ENCODE measurements at places on chromosomes 13 and 19.

GRCh38 chr19:2371656-2372055, 11.6 kb downstream of the TMPRSS9 start:
- DNase-seq, result no peak

- no peak for DNase-seq
These were observed 996 bp downstream of the ERVV-2 start for GRCh38 chr19:53045536-53045935.

- no peak for DNase-seq
These were observed 769.9 kb upstream of the SLITRK6 start for GRCh38 chr13:86569119-86569518.

DNA sequence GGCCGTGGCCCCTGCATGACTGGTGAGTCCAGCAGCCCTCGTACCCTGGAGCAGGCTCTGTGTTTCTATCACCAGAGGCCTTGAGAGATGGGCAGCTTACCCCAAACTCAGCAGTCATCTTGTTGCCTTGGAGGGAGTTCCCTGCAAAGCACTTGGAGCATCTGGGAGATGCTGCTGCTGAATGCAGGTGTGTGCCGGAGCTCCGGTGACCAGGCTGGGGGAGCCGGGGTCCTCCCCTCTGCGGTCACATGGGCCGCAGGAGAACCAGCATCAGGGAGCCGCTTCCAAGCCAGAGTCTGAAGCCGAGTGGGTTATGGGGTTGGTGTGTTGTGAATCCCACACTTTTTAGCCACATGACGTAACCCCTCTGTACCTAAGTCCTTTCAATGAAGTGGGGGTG, 82.8 kb downstream of the TEX29 start:
- no peak for DNase-seq

- DNase-seq, result no peak
These were observed 2.2 kb upstream of the PLAUR start for GRCh38 chr19:43672061-43672679.

DNA sequence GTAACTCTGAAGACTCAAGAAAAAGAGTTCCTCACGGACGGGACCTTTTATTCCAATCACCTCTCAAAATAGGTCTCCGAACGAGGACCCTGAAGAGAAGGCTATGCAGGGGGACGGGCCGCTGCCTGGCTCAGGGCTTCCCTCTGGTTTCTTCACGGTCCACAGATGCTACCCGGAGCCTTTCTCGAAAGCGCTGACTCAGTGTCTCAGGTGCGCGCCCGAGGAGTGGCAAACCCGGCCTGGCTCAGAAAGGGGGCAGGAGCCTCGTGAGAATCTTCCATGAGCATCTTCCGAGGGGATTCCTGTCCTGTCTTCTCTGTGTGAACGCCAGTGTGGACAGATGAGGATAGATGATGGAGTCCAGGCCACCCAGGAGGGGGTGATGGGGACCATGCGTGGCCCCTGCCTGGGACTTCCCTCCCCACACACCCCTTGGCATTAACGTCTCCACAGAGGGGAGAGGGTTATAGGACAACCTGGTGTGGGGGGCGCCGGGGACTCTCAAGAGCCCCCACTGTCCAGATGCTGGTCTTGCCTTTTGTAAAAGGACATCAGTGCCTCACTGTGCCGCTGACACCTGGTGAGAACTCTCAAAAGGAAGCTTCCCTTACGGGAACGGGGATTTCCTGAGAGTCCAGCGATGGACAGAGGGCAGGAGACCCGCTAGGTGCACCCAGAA, 16.5 kb downstream of the LSM4 start:
- no peak for DNase-seq

DNA sequence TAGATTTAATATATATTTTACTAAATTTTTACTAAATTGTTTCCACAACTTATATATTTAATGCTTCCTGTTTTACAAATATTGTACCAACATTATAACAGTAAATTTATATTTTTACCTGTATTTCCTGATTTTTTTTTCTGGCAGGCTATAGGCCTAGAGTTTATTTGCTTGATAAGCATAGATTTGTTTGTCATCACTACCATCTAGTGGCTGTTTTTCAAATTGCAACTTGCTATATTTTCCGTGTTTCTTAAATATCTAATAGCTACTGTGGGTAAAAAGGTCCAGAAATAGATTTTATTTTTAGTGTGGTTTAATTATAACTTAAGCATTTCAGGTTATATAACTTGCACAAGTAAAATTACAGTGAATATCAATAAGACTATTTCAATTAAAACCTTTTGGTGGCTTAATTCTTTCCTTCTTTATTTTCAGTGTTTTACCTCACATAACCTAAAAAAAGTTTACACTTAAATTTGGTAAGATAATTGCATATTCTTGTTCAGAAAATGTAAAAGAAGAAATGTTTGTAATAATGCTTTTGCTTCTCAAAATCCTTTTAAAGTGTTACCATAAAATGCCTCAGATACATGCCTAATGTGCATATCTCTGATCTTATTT, 60.6 kb downstream of the NDFIP2 start:
- peak; percentile 39 for DNase-seq

DNA sequence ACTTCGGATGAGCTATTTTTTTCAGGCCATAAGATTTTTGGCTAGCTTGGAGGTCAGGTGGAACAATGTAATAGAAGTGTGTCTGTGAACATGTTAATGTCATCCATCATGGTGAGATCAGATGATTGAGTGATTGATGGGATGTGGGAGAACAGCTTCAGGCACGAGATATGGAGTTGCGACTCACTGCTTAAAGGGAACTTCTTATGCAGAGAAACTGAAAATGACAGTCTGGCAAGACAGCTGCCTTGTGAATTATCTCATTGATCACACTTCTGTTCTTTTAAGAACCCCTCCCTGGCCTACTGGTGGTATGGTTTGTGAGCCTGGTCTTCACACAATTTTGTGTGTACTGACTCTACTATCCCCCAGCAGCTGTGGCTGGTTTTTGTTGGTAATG, 96.0 kb downstream of the OLFM4 start:
- no peak for DNase-seq

- DNase-seq, result no peak
These were observed 1165.3 kb downstream of the EFNB2 start for GRCh38 chr13:105370011-105370650.

DNA sequence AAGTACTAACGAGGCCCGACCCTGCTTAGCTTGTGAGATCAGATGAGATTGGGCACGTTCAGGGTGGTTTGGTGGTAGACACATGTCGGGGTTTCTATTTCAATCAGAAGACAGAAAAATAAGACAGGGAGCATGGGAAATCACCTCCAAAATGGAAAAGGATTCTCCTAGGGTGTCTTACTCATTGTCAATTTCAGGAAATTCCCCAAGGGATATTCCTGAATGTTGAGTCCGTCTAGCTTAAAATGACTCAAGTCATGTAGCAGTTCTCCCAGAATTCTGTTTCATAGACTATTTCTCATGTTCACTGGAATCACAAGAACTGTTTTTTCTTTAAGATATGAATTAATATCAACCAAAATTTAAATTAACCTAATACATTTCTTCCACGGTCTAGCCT, 380.1 kb downstream of the EFNB2 start:
- DNase-seq, result no peak

DNA sequence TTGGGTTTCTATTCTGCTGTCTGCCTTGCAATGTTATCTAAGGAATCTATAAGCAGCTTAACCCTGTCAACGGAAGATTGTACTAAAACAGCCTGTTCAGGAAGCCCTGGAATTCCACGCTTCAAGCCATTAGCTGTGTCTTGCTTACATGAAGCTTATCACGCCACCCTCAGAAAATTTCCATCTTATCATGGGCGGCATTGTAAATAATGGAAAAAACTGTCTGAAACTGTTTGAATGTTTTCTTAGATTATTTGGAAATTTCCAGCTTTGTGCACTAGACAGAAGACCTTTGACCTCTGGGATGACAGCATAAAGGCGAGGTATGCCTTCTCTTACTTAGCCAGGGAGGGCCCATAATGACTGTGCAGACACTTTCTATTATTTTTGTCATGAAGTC, 319.7 kb downstream of the KCNRG start:
- no peak for DNase-seq

DNA sequence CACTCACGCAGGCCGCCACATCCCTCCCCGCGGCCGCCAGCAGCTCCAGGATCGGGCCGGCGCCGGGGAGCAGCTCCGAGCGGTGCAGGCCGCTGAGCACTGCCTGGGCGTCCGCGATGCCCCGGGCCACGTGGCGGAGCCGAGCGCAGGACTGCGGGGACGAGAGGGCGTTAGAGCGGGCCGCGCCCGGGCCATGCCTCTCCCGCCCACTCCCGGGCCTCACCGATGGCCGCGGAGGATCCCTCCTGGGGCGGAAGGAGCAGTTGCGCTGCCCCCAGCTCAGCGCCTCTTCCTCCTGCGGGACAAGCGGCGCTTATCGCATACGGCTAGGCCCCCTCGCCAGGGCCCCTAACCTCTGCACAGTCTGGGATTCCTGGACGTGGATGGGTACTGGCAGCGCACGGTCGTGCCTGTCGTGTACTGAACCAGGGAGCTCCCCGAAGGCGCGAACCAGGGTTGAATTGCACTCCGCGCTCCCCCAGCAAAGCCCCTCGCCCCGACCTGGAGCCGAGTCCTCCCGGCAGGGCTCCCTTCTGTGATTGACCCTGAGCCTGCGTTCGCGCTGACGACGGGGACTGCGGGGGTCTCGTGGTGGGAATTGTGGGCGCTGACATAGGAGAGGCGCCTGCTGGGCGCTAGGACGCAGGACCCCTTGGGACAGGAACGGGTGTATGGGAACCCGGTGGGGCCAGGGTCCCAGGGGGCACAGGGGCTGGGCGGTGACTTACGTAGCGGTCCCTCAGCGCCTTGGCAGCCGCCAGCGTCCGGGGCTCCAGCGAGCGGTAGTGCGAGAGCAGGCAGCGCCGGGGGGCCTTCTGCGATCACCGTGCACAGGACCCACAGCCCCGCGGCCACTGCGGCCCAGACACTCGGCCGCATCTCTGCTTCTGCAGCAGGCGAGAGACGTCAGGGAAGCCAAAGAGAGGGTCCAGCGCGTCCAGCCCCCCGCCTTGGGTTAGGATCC, 673 bp downstream of the IFNL4 start:
- DNase-seq, result no peak

DNA sequence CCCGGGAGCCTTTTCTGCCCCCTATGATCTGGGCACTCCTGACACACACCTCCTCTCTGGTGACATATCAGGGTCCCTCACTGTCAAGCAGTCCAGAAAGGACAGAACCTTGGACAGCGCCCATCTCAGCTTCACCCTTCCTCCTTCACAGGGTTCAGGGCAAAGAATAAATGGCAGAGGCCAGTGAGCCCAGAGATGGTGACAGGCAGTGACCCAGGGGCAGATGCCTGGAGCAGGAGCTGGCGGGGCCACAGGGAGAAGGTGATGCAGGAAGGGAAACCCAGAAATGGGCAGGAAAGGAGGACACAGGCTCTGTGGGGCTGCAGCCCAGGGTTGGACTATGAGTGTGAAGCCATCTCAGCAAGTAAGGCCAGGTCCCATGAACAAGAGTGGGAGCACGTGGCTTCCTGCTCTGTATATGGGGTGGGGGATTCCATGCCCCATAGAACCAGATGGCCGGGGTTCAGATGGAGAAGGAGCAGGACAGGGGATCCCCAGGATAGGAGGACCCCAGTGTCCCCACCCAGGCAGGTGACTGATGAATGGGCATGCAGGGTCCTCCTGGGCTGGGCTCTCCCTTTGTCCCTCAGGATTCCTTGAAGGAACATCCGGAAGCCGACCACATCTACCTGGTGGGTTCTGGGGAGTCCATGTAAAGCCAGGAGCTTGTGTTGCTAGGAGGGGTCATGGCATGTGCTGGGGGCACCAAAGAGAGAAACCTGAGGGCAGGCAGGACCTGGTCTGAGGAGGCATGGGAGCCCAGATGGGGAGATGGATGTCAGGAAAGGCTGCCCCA, 8.5 kb upstream of the CEACAM7 start:
- DNase-seq, result no peak

GRCh38 chr19:18008814-18009213, 844 bp downstream of the ARRDC2 start:
- DNase-seq, result no peak

- DNase-seq, result no peak
These were observed 3.5 kb upstream of the LILRB4 start for GRCh38 chr19:54659300-54659699.

GRCh38 chr19:4077007-4077374, 10.3 kb upstream of the ZBTB7A start:
- DNase-seq, result no peak

DNA sequence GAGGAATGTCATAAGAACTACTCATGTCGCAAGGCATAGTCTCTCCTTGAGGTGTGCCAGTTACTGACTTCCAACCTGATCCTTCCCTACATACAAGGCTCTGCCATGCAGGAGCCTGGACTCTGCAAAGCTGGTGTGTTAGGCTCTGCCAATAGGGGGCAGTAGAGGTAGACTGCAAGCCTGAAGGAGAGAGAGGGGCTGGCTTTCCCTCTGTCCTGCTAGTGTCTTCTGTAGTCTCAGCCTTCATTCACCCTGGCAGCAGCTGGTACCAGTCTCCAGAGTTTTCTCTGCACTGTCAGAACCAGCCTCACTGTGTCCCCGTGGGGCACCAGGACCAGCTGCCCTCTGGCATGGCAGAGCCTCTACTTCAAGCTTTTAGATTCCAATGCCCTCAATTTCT, 14.5 kb downstream of the SHISA2 start:
- no peak for DNase-seq

DNA sequence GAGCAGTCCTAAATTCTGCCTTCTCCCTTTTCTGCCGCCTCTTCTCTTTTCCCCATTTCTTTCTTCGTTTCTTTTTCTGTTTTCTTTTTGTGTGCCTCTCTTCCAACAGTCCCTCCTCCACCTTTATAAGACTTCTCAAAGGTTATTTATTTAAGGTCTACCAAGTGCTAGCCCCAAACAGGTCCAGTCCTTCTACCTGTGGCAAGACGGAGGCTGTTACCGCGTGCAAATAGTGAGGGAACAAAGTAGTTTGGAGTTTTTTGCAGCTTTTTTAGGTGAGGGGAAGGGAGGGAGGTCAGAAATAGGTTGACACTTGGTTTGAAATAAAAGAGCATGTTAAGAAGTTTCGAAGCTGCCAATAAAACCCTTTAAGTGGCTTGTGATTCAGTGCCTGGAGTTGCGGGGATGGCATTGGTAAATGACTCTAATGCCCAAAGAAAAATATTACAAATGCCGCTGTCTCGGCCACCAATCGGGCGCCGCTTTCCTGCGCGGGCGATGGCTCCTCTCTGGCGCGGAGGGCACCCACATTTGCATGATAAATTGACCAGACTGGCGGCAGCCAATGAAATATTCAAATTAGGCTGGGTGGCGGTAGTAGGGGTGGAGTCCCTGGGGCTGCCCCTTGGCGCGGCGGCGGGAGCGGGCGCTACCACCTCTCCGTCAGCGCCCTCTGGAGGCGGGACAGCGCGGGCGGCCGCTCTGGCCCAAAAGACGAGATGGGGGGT, 7.5 kb upstream of the TSHZ3 start:
- no peak for DNase-seq

DNA sequence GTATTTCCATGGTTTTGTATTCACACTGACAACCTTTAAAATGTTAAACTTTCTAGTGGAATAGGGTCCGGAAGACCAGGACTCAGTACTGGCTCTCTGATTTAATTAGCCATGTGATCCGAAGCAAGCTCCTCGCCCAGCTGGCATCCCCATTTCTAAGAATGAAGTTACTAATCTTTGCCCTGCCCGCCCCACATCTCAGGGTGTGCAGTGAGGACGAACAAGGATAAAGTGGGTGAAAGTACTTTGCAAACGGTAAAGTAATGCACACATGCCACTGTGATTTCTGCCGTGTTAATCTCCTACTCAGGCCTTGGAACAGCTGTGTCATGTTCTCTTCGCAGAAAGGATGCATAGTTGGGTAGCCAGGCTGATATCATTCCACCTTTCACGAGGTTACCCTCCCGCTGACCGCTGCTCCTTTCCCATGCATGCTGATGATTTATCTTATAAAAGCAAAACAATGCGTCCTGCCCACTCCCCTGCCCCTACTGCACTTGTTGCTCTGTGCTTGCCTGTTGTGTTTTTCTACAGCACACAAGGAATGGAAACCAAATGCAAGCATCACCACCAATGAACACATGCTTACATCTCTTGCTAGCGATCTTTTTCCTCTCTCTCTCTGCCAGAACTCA, 539.0 kb downstream of the EFNB2 start:
- no peak for DNase-seq

Data from left renal pelvis (tissue), 4 donors.